Activated CD4-positive, CD25-positive, alpha-beta regulatory T cell treated with anti-CD3 and anti-CD28 coated beads, Interleukin-2, amount 50 U/mL, for 72 hours (primary cell): ENCODE measurements at places on chromosomes 3 and 15.

- no peak for DNase-seq
These were observed 815.1 kb downstream of the VGLL3 start for GRCh38 chr3:86175593-86176444.

DNA sequence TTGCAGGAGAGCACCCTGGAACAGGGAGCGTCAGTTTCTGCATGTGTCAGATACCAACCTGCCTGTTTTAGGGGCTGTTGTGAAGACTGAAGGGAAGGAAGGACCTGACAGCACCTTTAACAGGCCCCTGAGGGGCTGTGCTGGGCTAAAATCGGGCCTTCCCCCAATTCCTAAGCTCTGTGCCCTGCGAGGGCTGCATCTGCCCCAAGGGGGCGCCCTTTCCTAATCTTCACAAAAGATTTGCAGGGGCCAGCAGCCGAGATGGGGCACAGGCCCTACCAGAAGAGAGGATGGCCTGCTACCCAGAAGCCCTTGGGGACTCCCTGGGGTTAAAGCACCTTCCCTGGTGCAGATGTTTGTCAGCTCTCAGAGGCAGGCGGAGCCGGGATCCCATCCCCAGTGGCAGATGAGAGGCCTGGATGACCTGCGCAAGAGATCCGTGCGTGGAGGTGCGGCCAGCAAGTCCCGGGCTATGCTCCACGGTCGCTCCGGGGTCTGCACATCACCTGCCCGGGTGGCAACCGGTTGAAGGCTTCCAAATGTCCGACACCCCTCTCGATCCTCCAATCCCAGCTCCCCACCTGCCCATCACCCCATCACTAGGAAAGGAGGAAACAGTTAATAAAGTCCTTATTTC is 53.6 kb downstream of the RHCG start:
- DNase-seq, result peak; percentile 58

GRCh38 chr3:111506435-111506834 is 35.6 kb upstream of the CD96 start:
- DNase-seq, result no peak

DNA sequence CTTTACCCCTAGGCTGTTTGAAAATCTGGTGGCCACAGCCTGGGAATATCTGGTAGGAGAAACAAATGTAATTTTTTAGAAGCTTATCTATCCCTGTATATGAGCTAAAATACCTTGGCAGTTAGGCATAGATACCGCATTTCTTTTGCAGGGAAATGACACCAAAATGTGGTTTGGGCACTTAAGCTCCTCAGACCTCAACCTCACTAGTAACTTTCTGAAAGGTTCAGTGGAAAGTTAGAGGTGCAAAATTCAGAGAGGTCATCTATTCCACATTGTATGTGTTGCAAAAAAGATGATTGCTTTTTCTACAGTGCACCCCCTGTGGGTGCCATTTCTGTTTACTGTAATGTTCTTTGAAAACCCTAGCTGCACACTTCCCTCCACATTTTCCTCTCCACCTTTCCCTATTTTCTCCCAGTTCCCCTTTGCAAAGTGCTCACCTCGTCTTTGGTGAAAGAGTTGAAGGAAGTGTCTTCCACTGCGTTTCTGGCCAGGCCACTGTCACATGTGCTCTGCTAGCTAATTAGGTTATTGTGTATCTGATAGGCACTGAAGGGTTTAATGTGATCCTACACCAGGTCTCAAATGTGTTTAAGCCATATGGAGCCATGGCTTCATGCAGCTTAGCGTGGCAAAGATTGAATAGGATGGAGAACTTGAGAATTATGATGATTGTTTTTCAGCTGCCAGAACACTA is 1.3 kb downstream of the SACM1L start:
- DNase-seq, result no peak

GRCh38 chr3:155611456-155611855 is 133.4 kb downstream of the PLCH1 start:
- DNase-seq, result no peak

- no peak for DNase-seq
These were observed 42.3 kb downstream of the BOC start for GRCh38 chr3:113253702-113254101.

GRCh38 chr3:39269528-39269927 is 10.3 kb downstream of the CX3CR1 start:
- no peak for DNase-seq

- no peak for DNase-seq
These were observed 158.6 kb upstream of the KBTBD8 start for GRCh38 chr3:66839508-66839907.

GRCh38 chr3:45864760-45865519 is 21.4 kb upstream of the CCR9 start:
- no peak for DNase-seq

DNA sequence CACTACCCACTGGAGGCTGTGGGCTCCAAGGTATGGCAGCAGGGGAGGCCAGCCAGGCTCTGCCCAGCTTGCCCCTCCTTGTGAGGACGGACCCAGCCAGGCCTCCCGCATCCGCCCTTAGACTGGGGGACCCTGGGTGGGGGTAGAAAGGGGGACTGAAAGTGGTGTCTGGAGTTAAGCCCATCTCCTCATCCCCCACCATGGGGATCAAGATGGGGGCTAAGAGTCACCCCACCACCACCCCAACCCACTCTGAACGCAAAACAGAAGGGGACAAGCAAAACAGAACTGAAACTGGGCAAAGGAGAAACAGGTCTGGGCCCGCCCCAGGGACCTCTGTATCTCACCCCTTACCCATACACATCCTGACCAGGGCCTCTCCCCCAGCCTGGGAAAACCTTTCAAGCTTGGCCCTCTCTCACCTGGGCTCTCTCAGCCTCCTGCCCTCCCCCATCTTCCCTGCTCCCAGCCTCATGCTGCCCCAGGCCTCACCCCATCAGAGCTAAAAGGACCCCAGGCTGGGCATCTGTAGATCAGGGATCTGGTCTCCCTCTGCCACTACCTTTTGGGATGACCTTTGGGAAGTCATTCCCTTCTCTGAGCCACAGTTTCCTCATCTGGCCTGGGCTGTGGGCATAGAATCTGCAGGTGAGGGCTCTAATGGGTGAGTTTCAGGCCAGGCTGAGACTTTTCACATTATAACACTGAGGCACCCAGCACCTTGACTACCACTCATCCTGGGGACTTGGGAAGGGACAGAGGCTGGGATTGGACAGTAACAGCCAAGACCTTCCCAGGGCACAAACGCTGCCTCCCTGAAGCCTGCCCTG is 30.0 kb upstream of the CYP11A1 start:
- no peak for DNase-seq

- DNase-seq, result no peak
These were observed 34.6 kb upstream of the SPRED1 start for GRCh38 chr15:38217788-38218609.

- DNase-seq, result no peak
These were observed 81.8 kb downstream of the WWTR1 start for GRCh38 chr3:149575961-149576564.

GRCh38 chr15:31268108-31268501 is 58.5 kb upstream of the KLF13 start:
- DNase-seq, result no peak

DNA sequence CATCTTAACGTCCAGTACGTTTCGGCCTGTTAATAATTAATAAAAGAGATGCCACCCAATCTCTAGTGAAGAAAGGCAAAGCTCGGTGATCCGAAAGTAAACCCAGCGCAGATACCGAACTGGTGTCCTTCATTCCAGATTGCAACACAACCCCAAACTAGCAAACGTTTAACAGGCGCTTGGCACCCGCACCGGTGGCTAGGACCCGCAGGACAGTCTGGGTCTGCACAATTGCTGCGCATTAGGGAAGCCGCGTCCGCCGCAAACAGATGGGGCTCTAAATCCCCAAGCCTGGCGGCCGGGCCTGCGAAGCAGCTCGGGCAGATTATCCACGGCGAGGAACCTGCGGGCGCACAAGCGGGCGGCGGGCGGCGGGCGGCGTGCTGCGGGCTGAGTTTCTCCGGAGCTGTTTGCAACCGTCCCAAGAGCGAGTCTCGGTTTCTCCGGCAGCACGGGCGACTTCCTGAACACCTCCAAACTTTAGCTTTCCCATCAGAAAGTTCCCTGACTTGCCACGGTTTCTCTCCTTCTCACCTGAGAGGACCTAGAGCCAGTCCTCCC is 112.1 kb upstream of the ICE2 start:
- peak; percentile 66 for DNase-seq

- DNase-seq, result peak; percentile 78
These were observed 23.4 kb downstream of the FOXL2 start for GRCh38 chr3:138923531-138923994.

- no peak for DNase-seq
These were observed 55.3 kb downstream of the SLC28A2 start for GRCh38 chr15:45307230-45307924.

- DNase-seq, result no peak
These were observed 24.0 kb upstream of the SLC24A5 start for GRCh38 chr15:48096813-48097212.

GRCh38 chr15:88904624-88905327 is 8.4 kb downstream of the MFGE8 start:
- peak; percentile 93 for DNase-seq

DNA sequence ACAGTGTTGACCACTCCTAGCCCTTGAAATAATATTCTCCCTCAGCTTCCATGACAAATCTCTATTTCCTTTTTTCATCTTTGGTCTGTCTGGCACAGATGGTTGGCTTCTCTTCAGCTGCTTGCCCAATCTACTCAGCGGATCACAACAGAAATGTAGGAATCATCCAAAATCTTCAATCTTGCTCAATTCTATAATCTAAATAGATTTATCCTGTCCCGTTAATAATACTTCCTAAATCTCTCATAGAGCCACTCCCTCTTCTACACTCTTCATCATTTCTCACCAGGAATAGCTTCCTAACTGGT is 3.8 kb downstream of the PEAK1 start:
- no peak for DNase-seq

GRCh38 chr3:5160940-5161858 is 26.3 kb upstream of the EDEM1 start:
- no peak for DNase-seq

DNA sequence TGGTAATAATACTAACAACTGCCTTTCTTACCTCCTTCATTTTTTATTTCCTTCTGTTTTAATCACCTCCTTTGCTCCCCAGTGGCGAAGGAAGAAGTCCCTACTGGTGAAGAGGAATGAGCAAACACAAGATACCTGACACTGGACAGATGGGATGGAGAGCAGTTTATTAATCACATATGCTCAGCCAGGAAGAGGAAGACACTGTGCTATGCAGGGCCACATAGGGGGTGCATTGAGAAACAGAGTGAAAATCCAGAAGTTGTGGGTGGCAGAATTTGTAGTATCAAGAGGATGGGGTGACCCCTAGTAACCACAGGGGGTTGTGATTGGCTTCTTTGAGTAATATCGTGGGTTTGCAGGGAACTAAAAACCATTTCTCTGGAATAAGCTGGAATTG is 1041.9 kb downstream of the OTOL1 start:
- no peak for DNase-seq

DNA sequence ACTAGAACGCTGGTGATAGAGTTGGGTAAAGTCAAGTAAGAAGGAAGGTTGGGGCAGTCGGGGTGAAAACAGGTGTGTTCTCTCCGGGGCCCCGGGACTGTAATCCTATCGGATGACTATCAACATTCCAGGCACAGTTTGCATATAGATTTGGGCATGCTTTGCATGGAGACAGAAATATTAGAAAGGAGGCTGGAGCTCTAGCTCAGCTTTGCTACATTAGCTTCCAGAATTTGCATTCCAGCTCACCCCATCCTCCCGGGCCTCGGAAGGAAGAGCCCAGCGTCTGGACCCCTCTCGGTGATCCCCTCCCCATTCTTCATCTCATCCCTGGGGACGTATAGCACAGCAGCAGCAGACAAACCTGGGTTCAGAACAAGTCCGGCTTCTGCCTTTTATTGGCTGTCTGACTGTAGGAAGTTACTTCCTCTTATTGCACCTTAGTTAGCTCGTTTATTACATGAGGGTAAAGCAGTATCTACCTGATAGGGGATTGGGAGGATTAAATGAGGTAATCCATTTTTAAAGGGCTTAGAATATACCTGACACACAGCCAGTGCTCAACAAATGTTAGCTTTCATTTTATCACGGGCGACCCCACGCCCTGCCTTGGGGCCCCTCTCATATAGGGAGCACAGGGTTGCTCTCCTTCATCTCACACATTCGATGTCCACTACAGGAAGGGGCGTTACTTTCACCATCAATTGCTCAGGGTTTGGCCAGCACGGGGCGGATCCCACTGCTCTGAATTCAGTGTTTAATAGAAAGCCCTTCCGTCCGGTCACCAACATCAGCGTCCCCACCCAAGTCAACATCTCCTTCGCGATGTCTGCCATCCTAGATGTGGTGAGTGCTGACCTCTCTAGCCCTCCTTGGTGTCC is 3.2 kb downstream of the HTR3E start:
- DNase-seq, result no peak

DNA sequence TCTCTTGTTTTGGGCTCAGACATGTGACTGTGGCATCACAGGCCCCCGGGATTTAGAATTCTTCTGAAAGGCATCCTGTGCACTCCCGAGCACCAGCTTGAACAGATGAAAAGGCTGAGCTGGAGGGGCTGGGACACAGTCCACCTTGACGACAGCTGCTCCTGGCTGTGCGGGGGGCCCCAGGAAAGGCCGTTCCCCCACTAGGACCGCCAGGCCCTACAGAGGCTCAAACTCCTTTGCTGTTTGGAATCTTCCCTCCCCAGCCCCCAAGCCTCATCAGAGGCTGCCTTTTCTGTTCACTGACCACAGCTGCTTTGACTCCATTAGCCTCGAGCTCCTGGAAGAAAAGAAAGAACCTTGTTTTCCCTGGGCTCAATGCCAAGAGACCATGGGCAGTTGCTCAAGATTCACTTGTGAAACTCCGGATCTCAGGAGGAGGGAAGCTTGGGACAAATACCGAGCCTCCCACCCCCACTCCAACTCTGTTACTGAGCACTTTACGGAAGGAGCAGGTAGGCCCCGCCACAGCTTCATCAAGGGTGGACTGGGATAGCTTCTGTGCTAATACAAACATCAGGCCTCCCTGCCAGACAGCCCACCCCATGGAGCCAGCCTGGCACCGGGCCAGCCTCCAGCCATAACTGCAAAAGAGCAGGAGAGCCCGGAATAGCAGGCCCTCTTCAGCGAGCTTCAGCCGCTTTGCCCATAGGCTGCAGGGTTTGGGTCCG is 15.7 kb downstream of the CIDEC start:
- DNase-seq, result no peak

DNA sequence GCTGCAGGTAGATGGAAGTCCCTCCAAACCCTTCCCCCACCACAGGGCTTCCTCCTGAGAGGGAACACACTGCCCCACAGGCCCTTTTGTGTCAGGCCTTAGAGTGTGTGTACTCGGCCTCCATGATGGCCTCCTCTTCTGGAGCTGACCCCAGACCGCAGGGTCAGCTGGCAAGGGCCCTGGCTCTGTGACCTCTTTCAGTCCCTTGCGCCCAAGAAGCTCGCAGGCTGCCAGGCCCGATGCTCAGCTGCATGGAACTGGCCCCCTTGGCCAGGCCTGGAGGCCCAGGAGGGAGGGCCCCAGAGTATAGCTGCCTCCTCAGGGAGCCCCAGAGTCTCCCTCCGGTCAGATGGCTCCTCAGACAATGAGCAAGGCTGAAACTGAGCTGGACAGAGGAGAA is 23.4 kb upstream of the ANKDD1A start:
- DNase-seq, result no peak

GRCh38 chr3:106206146-106206545 is 337.3 kb upstream of the CBLB start:
- no peak for DNase-seq

GRCh38 chr3:90055666-90056065 is 948.2 kb downstream of the EPHA3 start:
- no peak for DNase-seq
